ENCODE measurements at places on chromosomes 5 and 9. TPM values are rescaled to one million over a fixed set of nuclear protein-coding genes. Genes with fewer than 3 reads are reported as not detected.

DNA sequence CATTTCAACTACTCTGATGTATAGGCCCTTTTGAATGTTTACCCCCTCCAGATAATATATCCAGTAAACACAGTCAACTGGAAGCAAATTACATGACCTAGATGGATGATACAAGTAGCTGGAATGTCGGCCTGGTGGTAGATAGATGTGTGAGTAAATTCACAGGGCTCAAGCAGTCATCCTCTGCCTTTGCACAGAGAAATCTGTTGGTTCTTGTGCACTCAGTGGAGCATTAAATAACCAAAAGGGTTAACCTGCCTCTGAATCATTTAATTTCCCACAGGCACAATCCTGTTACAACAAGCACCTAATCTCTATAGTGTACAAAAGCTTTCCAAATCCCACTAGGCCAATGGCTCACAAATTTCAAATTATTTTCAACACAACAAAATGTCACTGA lies 668.3 kb downstream of the DNAH5 start:
- no peak overlapping the region for H3K27ac ChIP-seq
- H3K4me3 ChIP-seq, result no peak overlapping the region

C8G gene
- not detected for total RNA-seq

DNA sequence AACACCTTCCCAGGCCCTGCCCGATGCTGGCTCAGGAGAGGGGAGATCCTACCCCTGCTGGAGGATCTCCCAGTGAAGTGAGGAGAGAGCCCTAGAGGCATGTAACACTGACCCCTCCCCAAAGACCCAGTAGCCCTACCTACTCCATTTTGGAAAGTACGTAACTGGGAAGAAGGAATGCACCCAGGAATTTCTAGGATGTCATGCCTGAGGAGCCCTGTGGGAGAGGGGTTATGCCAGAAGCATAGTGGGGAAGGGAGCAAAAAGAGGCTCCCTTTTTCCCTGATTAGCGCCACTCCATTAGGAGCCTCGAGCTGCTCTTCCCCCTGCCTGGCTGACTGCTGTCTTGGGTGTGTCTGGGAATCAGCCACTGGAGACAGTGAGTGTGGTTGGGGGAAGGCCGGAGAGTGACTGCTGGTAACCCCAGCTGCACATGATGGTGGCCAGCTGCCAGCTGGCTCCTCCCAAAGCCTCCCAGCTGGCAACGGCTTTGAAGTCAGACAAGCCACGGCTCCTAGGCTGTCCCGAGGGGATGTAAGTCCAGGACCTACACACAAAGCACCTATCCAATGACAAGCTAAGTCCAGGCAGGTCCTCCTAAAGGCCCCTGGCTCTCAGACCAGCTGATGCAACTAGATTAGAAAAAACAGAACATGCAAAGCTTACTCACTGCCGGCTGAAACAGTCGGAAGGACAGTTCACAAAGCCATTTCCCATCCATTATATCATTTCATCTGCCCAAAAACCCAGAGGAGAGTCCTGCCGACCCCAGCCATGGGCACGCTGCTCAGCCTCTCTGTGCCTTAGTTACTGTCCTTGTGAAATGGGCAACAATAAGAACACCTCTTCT lies 136.5 kb upstream of the ABCA1 start:
- no peaks in the 10 kb centered on the region for H3K36me3 ChIP-seq
- peak overlapping the region; percentile 85 for H3K27ac ChIP-seq
- peak overlapping the region; percentile 17 for H3K4me3 ChIP-seq
- no peaks in the 10 kb centered on the region for H3K27me3 ChIP-seq

ANKRD31 gene
- 0.66 TPM for total RNA-seq

ADRB2 gene
- total RNA-seq, result 26.4 TPM

GMCL2 gene
- total RNA-seq, result not detected

- no peak for DNase-seq
- no peak overlapping the region for H3K4me3 ChIP-seq
- H3K27me3 ChIP-seq, result no peaks in the 10 kb centered on the region
- H3K27ac ChIP-seq, result no peak overlapping the region
- no peaks in the 10 kb centered on the region for H3K36me3 ChIP-seq
Measured at GRCh38 chr5:112208699-112209615, 210.1 kb downstream of the EPB41L4A start.

DNA sequence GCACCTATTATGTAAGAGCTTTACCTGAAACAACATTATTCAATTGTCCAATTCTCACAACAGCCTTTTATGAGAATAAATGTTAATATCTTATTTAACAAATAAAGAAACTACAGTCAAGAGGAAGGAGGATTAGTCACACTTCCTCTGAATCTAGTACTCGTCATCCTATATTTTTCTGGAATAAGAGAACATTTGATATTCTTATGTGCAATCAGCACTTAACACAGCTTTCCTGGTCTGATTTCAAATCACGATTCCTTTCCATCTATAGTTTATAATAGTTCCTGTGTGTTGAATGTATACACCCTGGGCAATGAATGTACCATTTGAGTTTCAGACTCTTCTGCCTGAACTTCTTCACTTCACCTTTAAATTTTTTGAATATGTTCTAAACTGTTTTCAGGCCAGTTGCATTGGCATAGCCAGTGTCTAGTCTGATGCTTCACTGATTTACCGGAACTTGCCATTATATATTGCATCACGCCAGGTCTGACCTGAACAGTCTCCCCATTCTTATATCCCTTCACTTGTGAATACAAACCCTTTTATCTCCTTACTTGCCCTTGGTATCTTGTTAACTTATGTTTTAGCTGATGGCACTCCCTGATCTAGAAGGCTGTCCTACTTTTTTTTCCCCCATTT lies 698.3 kb downstream of the MAT2B start:
- DNase-seq, result no peak
- H3K27ac ChIP-seq, result peak overlapping the region; percentile 53
- no peaks in the 10 kb centered on the region for H3K27me3 ChIP-seq
- no peaks in the 10 kb centered on the region for H3K4me1 ChIP-seq
- no peaks in the 10 kb centered on the region for H3K36me3 ChIP-seq

FOXD4L6 gene
- total RNA-seq, result not detected

DNA sequence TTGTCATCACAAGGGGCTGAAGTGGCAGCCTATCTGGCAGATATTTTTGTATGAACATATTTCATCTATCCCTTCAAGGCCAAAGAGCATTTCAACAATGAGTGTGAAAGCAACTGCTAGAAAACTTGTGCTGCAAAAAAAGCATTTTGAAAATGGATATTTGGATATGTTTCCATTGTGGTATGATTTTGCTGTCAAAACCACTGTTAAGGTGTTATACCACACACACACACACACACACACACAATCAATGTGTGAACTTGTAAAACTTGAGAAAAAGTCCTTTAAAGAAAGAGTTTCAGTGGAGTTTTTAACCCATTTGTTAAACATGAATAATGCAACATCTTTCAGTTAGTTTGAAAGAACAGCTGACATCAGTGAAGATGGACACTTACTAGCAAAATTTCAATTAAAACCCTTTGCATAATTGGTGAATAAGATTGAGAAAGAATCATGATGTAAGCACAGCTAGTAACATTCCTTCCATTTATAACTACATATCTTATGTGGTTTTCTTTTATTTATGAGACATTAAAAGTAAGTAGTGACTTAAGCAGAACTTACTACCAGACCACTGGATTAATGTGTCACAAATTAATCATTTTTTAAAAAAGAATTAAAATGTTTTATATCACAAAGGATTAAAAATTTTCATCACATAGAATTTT lies 182.6 kb upstream of the GNA14 start:
- no peaks in the 10 kb centered on the region for H3K36me3 ChIP-seq
- H3K4me1 ChIP-seq, result no peaks in the 10 kb centered on the region
- H3K27me3 ChIP-seq, result no peaks in the 10 kb centered on the region
- DNase-seq, result no peak
- no peak overlapping the region for H3K27ac ChIP-seq

GPR151 gene
- not detected for total RNA-seq

GRCh38 chr5:88226881-88227450 lies 41.7 kb downstream of the TMEM161B start:
- DNase-seq, result no peak
- no peaks in the 10 kb centered on the region for H3K4me1 ChIP-seq
- no peak overlapping the region for H3K4me3 ChIP-seq

DNA sequence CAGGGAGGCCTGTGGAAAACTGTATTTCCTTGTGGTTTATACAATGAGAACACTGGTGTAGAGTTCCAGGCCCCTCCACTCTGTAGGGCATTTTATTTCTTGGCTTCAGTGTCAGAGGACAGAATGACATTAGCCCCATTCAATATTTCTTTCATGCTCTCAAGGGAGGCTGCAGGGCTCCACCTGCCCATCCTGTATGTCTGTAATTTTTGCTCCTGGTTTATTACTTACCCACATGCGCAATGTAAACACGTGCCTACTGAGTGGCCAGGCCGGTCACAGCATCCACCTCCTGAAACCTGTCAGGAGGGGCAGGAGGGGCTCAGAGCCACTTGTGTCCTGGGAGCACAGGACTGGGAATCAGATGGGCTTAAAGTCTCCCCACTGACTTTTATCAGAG lies 82.4 kb downstream of the GADD45G start:
- no peaks in the 10 kb centered on the region for H3K4me1 ChIP-seq
- H3K36me3 ChIP-seq, result no peaks in the 10 kb centered on the region

SVEP1 gene
- total RNA-seq, result 158 TPM

DNA sequence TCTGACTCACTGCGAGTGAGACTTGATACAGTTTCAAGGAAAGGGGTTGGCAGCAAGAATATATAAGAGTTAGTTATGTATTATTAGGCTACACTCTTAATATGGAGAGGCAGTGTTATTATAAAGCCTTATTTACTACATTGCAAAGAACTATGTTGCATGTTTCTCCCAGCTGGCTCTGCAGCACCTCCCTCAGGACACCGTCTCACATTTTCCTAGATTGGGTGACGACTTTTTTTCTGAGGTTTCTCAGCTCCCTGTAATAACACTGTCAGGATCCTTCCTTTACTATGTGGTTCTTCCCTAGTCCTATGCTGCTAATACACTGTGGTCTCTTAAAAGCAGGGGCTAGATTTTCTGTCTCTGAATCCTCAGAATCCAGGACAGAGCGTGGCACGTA lies 153.7 kb downstream of the INSYN2B start:
- no peaks in the 10 kb centered on the region for H3K36me3 ChIP-seq
- H3K4me1 ChIP-seq, result no peaks in the 10 kb centered on the region
- no peak overlapping the region for H3K4me3 ChIP-seq

IL31RA gene
- not detected for total RNA-seq

DNA sequence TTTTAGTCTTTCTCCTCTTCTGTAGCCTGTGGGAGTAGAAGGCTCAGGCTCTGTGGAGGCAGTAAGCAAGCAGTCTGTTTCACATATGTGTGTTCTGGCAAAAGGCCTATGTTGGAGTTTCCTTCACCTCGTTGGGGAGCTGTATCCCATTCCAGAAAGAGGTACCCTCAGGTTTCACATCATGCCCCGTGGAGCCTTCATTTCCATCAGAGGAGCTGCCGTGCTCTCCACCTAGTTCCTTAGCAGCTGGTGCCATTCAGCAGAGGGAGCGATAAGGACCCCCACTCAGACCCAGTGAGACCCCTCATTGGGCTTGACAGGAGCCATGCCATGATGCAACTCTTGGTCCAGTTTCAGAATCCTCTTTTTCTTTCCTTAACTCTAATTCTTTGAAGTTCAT lies 50.6 kb upstream of the ANGPTL2 start:
- no peaks in the 10 kb centered on the region for H3K27me3 ChIP-seq
- no peak overlapping the region for H3K27ac ChIP-seq
- no peak overlapping the region for H3K4me3 ChIP-seq

- H3K27ac ChIP-seq, result no peak overlapping the region
- no peak overlapping the region for H3K4me3 ChIP-seq
- DNase-seq, result no peak
- H3K4me1 ChIP-seq, result no peaks in the 10 kb centered on the region
Measured at GRCh38 chr5:128693764-128694163, 155.7 kb upstream of the FBN2 start.

DNA sequence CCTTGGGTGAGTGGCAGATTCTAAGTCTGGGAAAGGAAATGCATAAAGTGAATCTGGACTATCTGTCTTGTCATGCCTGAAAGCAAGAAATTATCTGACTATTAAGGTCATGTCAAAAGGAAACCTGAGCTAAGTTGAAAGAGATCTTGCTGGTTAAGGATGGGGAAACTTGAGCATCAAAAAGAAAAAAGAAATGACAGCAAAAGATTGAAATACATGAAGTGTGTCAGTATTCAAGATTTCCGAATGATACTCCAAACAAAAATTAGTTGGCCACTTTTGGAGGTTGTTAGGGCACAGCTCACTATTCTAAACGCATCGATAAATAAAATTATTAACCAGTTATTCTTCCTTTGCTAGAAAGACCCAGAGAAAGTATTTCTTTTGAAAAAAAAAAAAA lies 3.3 kb upstream of the FBN2 start:
- H3K27ac ChIP-seq, result no peak overlapping the region
- H3K27me3 ChIP-seq, result peaks cover 6% of the 10 kb centered on the region
- no peak for DNase-seq
- no peak overlapping the region for H3K4me3 ChIP-seq
- no peaks in the 10 kb centered on the region for H3K36me3 ChIP-seq

LCN9 gene
- not detected for total RNA-seq

- H3K27me3 ChIP-seq, result peaks cover 10% of the 10 kb centered on the region
- peak overlapping the region; percentile 79 for H3K4me3 ChIP-seq
- DNase-seq, result no peak
- H3K36me3 ChIP-seq, result no peaks in the 10 kb centered on the region
Measured at GRCh38 chr9:68705531-68706362, 707 bp downstream of the PIP5K1B start.

SLF1 gene
- total RNA-seq, result 12.9 TPM

HTR1A gene
- total RNA-seq, result not detected

DNA sequence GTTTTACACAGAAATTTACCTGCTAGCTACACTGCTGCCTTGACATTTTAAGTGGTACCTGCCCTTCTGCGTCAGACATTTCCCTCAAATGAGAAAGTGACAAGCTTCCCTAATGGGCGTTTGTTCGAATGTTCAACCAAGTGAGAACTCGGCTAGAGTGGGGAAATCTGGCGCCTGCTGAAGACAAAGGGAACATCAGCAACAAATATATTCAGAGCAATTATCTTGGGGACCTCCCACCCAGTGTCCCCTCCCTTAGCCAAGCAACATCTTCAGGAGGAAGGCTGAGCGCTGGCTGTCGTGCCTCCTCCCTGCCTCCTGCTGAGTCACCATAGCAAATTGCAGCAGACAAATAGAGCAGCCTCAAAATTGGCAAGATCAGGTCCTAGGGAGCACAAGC lies 57.1 kb downstream of the MFAP3 start:
- H3K4me1 ChIP-seq, result no peaks in the 10 kb centered on the region
- no peak overlapping the region for H3K4me3 ChIP-seq
- no peaks in the 10 kb centered on the region for H3K36me3 ChIP-seq
- DNase-seq, result no peak
- H3K27ac ChIP-seq, result no peak overlapping the region

LPAR1 gene
- total RNA-seq, result 24.6 TPM

- no peaks in the 10 kb centered on the region for H3K27me3 ChIP-seq
- H3K4me3 ChIP-seq, result no peak overlapping the region
- H3K36me3 ChIP-seq, result no peaks in the 10 kb centered on the region
- H3K4me1 ChIP-seq, result no peaks in the 10 kb centered on the region
- DNase-seq, result no peak
Measured at GRCh38 chr5:80399526-80400239, 8.2 kb upstream of the ZFYVE16 start.
